Endodermal cell (in vitro differentiated cells): ENCODE measurements at places on chromosomes 2 and 18. TPM values are rescaled to one million over a fixed set of nuclear protein-coding genes. Genes with fewer than 3 reads are reported as not detected.

DNA sequence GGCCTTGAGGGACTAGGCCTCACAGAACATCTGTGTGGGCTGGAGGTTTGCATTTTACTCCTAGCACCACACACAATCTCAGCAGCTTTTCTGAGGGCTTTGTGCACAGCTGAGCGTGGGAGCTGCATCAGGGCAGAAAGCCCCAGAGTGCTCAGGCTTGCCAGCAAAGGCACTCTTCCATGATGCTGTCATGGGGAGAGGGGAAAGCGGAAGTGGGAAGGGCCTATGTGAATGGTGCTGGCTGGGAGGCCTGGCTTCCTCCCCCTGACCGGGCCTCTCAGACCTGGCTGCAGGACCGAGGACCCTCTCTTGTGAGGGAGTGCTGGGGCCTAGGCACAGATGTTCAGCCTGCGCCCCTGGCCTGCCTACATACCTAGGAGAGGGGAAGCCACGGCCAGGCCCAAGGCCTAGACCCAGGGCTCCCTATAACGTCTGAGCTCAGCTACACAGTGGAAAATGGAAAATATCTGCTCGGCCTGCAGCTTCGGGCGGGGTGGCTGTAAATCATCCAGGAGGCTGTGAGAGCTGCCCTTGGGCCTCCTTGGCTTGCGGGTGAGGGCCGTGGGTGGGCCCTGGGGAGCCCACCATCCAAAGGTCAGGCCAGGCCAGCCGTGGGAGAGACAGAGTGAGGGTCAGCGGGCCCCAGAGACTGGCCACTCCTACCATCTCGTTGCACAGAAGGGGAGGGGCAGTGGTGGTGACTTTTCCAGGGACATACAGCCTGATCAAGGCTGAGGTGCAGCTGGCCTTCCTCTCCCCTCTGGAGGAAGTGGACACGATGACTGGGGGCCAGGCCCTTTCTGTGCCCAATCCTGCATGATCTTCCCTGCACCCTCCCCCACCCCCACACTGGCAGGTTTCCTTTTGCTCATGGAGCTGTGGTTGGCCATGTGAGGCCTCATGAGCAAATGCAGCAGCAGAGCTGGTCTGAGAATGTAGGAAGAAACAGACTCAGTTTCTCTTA, 22.8 kb downstream of the GLI2 start:
- DNase-seq: peak; percentile 68
- H3K4me3 ChIP-seq: no peak overlapping the region
- H3K4me1 ChIP-seq: peaks cover 7% of the 10 kb centered on the region
- no peaks in the 10 kb centered on the region for H3K27me3 ChIP-seq
- no peaks in the 10 kb centered on the region for H3K36me3 ChIP-seq

DNA sequence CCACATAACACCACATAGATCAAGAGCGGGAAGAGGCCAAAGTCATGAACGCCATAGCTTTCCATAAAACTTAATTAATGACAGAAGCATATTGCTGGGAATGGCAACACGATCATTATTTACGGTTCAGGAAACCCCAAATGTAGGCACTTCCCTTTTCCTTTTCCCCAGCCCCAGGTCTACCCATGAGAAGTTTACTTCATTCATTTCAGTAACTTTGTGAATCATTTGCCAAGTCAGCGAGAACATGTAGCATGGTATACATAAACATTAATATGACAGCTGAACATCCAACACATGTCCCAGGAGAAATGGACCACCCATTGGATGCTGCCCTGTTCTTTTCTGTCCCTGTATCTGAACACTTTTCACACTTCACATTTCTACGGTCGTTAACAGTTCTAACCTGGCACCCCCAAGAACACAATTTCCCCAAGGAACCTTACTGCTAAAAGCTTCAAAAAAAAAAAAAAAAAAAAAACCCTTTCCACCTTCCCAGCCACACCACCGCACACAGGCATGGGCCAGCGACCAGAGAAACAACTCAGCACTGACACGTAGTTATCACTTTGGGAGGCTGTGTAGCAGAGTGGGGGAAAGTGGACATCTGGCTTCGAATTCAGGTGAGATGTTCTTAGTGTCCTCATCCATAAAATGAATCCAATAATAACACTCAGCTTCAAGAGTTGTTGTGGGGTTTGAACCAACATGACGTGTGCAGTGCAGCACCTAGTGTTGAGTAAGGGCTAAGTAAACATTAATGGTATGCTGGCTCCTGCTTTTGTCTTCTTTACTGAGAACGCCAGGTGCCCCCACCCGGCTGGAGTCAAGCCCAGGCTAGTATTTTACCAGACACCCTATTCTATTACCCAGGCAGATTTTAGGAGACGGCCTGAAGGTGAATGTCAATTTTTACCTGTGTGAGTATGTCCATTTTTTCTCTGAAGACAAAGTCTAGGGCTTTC, 371.5 kb downstream of the LNPK start:
- H3K27me3 ChIP-seq: no peaks in the 10 kb centered on the region
- no peak for DNase-seq
- H3K4me3 ChIP-seq: no peak overlapping the region
- H3K27ac ChIP-seq: no peak overlapping the region
- no peaks in the 10 kb centered on the region for H3K4me1 ChIP-seq

DNA sequence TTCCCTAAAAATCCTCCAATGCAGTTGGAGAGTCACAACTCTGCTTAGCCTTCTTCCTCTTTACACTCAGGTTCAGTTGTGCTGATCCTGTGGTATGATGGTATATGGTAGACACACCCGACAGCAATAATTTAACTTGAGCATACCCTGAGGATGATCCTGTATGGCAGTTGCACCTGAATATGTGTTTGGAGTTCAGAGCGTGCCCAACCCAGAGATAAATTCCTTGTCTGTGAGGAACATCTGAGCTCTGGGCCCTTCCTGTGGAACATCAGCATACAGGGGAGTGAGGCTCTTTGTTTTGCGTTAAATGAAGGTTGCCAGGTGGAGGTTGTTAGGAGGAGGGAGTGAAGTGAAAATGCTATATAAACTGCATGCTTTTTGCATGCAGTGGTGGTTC, 187.7 kb downstream of the MYO3B start:
- H3K4me3 ChIP-seq: no peak overlapping the region
- H3K27me3 ChIP-seq: no peaks in the 10 kb centered on the region
- no peak overlapping the region for H3K27ac ChIP-seq
- peaks cover 18% of the 10 kb centered on the region for H3K4me1 ChIP-seq

GRCh38 chr18:63150942-63151421, 168.6 kb downstream of the BCL2 start:
- H3K4me1 ChIP-seq: no peaks in the 10 kb centered on the region
- no peak for DNase-seq
- H3K27me3 ChIP-seq: peaks cover under 1% of the 10 kb centered on the region
- H3K36me3 ChIP-seq: no peaks in the 10 kb centered on the region
- no peak overlapping the region for H3K4me3 ChIP-seq

GRCh38 chr2:239324456-239324855, 76.4 kb downstream of the HDAC4 start:
- no peak overlapping the region for H3K27ac ChIP-seq
- peaks cover 6% of the 10 kb centered on the region for H3K4me1 ChIP-seq
- no peak overlapping the region for H3K4me3 ChIP-seq
- peak; percentile 49 for DNase-seq

DNA sequence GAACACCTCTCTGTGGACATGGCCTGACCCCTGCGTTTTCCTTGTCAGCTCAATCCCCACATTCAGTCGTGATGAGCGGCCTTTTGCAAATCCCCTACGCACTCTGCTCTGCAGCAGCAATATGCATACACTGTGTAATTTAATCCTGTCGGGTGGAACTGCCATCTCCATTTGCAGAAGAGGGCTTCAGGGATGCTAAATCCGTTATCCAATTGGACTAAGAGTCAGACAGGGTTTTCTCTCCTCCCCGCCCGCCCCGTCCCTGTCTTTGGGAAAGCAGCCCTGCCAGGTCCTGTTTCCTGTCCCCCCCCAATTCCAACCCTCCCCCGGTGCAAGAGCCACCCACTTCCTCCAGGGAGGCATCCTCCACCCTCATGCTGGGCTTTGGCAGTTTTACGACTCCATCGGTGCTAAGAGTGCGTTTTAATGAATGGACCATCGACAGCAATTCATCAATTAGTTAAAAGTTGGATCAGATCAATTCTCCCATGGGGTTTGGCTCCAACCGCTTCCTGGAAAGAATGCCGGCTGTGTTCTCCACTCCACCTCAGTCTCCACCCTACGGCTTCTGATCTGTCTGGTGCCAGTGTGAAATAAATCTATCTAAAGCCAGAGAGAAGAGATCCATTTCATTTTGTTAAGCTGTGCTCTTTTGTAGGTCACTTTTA, 53.5 kb upstream of the ASAP2 start:
- peaks cover 6% of the 10 kb centered on the region for H3K27me3 ChIP-seq
- no peak overlapping the region for H3K4me3 ChIP-seq
- H3K4me1 ChIP-seq: no peaks in the 10 kb centered on the region
- no peak for DNase-seq
- no peak overlapping the region for H3K27ac ChIP-seq
- no peaks in the 10 kb centered on the region for H3K36me3 ChIP-seq

GRCh38 chr18:58893388-58894099, 28.9 kb downstream of the ZNF532 start:
- peaks cover 7% of the 10 kb centered on the region for H3K4me1 ChIP-seq
- peaks cover 82% of the 10 kb centered on the region for H3K36me3 ChIP-seq
- H3K27ac ChIP-seq: no peak overlapping the region

GRCh38 chr18:41693008-41693407, 262.0 kb upstream of the PIK3C3 start:
- no peaks in the 10 kb centered on the region for H3K36me3 ChIP-seq
- no peaks in the 10 kb centered on the region for H3K4me1 ChIP-seq
- H3K4me3 ChIP-seq: no peak overlapping the region
- H3K27me3 ChIP-seq: no peaks in the 10 kb centered on the region

DNA sequence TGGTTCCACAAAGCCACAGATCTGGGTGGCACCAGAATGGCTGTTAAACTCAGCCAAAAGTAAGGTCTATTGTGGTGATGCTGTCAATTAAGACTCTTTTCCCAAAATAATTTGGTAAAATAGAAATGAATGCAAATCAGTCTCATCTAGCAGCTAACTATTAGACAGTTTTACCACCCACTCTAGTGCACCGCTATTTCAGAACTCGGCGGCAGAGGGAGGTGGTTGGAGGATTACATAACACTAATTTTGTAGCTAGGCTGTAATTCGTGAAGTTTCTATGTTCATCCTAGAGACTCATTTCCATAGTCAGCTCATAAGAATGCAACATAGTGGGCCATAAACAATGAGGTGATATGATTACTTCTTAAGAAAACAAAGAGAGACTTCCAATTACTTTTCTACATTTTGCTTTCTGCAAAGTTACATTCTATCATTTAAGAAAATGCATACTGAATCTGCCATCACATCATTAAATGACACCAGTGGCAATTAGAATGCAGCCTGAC, 413.8 kb downstream of the FBXO15 start:
- H3K36me3 ChIP-seq: no peaks in the 10 kb centered on the region
- H3K27me3 ChIP-seq: no peaks in the 10 kb centered on the region
- H3K4me3 ChIP-seq: no peak overlapping the region

DNA sequence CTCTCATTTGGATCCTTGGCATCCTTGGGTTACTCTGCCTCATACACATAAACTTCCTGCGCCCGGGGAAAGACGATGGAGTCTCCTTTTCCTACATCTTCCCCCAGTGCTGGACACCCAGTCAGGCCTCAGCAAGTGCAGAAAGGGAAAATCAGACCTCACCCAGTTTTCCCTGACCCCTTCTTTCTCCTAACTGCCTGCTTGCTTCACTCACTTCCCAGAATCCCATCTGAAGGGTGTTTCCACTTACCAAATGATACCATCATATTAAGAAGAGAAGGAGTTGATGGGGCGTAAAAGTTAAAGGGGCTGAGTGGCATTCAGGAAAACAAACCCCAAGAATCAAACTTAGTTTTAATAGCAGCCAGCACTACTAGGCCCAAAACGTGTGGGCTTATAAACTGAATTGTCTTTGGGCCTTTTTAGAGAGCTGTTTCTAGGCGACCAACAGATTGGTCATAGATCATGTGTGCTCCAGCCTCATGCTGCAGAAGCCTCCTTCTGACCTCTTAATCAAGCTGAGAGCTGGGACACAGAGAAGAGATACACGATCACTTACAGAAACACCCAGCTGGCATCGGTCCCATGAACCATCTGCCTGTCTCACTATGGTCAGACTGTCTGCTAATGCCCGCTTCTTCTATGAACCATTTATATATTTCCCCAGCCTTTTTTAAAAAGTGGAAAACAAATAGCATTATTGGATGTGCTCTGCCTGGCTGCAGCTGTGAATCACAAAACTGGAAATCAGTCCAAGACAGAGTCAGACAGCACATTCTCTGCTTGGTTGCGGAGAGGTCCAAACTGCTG, 165.7 kb upstream of the SLC14A2 start:
- H3K4me3 ChIP-seq: no peak overlapping the region
- H3K4me1 ChIP-seq: peaks cover 3% of the 10 kb centered on the region
- no peaks in the 10 kb centered on the region for H3K27me3 ChIP-seq
- peak overlapping the region; percentile 79 for H3K27ac ChIP-seq
- no peak for DNase-seq
- H3K36me3 ChIP-seq: no peaks in the 10 kb centered on the region

GRCh38 chr2:196592911-196593881, 46.3 kb upstream of the CCDC150 start:
- H3K36me3 ChIP-seq: no peaks in the 10 kb centered on the region
- peaks cover 3% of the 10 kb centered on the region for H3K4me1 ChIP-seq
- peak; percentile 86 for DNase-seq
- H3K4me3 ChIP-seq: peak within 1 kb of the TSS; percentile 85

GRCh38 chr2:165162466-165162865, 41.4 kb downstream of the SCN3A start:
- no peaks in the 10 kb centered on the region for H3K4me1 ChIP-seq
- H3K36me3 ChIP-seq: no peaks in the 10 kb centered on the region
- no peaks in the 10 kb centered on the region for H3K27me3 ChIP-seq
- H3K27ac ChIP-seq: no peak overlapping the region
- H3K4me3 ChIP-seq: no peak overlapping the region
- no peak for DNase-seq

- no peak overlapping the region for H3K27ac ChIP-seq
- no peaks in the 10 kb centered on the region for H3K27me3 ChIP-seq
- H3K4me3 ChIP-seq: no peak overlapping the region
- H3K4me1 ChIP-seq: peaks cover 2% of the 10 kb centered on the region
- no peaks in the 10 kb centered on the region for H3K36me3 ChIP-seq
These were observed 160.8 kb upstream of the CAVIN2 start for GRCh38 chr2:192007581-192008228.

- no peaks in the 10 kb centered on the region for H3K27me3 ChIP-seq
- peaks cover 5% of the 10 kb centered on the region for H3K4me1 ChIP-seq
- DNase-seq: no peak
- H3K4me3 ChIP-seq: no peak overlapping the region
- H3K27ac ChIP-seq: no peak overlapping the region
These were observed 499.6 kb upstream of the HS6ST1 start for GRCh38 chr2:128818248-128818647.

The HTR2B gene
- total RNA-seq: not detected in 2 replicates

The UCN gene
- 0.75 to 0.84 TPM in 2 of 3 replicates, not detected in the other for total RNA-seq

The CRACDL gene
- total RNA-seq: 0.26 and 0.27 TPM in 2 replicates

The MPP4 gene
- not detected in 3 replicates for total RNA-seq

The HYCC2 gene
- 17.0 and 18.8 TPM in 2 replicates for total RNA-seq

The CAVIN2 gene
- not detected in 2 replicates for total RNA-seq

The EPHA4 gene
- 60.1 and 74.1 TPM in 2 replicates for total RNA-seq

The POTEC gene
- total RNA-seq: 1.7 to 2.5 TPM (median 2.0 TPM) in 3 replicates

The CRYGD gene
- total RNA-seq: 1.1 TPM in 1 of 3 replicates, not detected in the others

The OTOF gene
- total RNA-seq: 1.0 and 1.2 TPM in 2 replicates

The POTEI gene
- total RNA-seq: 1.2 and 2.0 TPM in 2 replicates

The MYO5B gene
- 11.6 and 16.8 TPM in 2 replicates for total RNA-seq

The RAX gene
- 0.18 TPM in 1 of 2 replicates, not detected in the other for total RNA-seq

The AAK1 gene
- 29.2 and 30.5 TPM in 2 replicates for total RNA-seq

The TMEM198 gene
- 2.0 to 2.6 TPM (median 2.4 TPM) in 3 replicates for total RNA-seq

The EFEMP1 gene
- total RNA-seq: 2.4 to 3.9 TPM (median 2.6 TPM) in 3 replicates
